Peyer's patch (tissue), 4 donors: ENCODE measurements at places on chromosomes 6 and 20.

DNA sequence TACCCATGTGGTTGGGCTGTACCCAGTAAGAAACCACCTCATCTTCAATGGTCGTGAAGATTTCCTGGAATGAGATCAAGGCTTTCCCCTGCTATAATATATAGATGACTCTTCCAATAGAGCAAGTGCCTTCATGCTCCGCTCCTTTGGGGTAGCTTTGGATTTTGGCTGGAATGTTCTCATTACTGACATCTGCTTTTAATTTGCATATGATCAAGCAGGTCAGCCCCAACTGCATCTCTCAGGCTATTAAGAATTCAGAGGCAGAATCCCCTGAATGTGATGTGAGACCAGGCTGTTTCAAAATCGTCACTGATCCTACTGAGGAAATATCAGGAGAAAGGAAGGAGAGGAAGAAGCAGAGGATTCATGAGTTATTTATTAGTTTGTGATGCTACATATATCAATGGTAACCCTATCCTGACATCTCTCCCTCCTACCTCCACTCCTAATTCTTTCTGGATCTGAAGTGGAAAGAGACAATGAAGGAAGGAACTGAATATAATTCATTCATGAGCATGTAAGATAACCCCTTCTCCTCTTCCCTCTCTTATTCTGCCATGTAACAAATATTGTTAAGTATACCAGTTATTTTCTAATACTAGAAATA is 47.6 kb upstream of the FUCA2 start:
- no peak for DNase-seq

- DNase-seq, result peak; percentile 95
Measured at GRCh38 chr20:31879143-31879987, 8.9 kb downstream of the TTLL9 start.

DNA sequence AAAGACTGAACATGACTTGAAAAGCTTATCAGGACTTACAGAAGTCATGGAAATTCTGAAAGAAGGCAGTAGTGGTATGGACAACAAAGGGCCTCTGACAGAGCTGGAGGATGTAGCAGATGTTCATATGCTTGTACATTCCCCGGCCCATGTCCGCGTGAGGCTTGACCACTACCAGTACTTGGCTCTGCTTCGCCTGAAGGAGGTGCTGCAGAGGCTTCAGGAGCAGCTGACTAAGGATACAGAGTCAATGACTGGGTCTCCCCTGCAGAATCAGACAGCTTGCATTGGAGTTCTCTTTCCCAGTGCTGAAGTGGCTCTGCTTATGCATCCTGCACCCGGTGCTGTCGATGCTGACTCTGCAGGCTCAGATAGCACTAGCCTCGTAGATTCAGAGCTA is 29.2 kb downstream of the TAF11 start:
- DNase-seq, result no peak

DNA sequence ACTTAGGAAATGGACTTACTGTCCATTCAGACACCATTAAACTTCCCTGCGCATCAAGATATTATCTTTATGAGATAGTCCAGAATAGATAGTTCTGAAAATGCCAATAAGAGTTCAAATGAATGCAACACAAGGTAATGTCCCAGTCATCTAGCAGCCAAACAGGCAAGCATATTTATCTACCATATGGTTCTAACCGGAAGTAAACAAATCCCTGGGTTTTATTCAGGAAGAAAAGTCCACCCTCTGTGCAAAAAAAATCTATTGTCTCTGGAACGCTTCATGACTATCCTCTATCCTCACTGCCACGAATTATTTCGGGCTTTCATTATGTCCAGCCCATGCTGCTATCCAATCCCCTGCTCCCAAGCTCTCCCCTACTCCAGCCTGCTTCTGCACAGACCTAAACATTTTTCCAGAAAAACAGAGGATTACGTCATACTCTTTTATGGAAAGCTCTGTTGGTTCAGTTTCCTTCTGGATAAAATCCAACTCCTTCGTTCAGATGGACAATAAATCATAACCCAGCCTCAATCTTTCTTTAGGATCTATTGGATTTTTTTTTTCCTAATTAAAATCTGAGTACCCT is 11.4 kb downstream of the PPIL6 start:
- no peak for DNase-seq

DNA sequence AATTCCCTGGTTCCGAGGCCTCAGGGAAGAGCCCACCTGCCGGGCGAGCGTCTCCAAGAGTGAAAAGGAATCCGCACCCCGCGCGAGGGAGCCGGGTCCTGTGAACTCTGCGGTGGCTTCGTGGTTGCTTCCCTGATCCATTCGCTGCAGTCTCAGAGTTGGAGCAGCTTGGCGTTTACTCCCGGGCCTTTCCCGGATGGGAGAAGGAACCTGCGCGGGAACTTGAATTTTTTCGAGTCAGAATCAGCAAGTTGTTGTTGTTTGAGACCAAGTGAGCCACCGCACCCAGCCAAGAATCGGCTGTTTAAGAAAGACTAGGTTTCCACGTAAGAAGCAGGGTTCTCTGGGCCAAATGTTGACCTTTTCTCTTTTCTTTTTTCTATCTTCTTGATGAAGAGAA is 12.9 kb downstream of the PRSS16 start:
- DNase-seq, result no peak

- DNase-seq, result no peak
Measured at GRCh38 chr6:43428874-43429273, 1.5 kb downstream of the ABCC10 start.

DNA sequence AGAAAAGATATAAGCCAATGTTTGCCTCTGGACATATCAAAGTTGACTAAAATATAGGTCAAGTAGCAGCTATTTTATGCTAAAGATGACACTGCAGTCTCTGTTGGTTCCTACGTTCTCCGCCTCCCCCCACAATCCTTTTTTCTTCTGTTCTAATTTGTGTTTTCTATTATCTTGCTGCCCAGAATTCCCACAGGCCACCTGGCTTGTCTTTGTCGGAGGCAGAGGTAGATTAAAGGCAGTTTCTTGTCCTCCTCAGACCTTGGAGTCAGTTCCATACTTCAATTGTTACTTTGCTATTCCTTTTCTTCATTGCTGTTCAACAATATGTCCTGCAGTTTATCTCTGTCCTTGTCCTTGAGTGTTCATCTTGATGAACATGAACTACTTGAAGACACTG is 3.6 kb upstream of the ELOVL5 start:
- no peak for DNase-seq

DNA sequence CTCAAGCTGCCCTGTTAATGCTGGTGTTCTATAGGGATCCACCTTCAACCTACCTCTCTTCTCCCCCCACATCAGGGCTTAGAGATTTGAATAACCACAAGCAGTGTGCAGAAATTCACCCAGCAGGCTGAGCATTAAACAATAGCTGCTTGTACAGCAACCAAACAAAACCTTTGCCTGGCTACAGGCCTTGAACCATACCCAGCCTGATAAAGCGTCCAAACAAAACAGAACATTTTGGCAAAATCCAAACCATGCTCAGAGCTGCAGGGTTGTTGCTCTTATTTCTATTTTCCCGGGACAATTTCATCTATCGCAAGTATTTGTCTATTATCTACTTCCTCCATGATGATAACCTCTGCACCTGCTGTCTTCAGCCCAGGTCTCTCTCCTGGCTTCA is 142.3 kb downstream of the UNC5CL start:
- no peak for DNase-seq

- DNase-seq, result no peak
Measured at GRCh38 chr20:45098103-45098773, 2.7 kb downstream of the KCNS1 start.

- no peak for DNase-seq
Measured at GRCh38 chr6:132571774-132572173, 1.7 kb downstream of the TAAR6 start.

- no peak for DNase-seq
Measured at GRCh38 chr6:33808641-33809180, 4.9 kb upstream of the MLN start.

DNA sequence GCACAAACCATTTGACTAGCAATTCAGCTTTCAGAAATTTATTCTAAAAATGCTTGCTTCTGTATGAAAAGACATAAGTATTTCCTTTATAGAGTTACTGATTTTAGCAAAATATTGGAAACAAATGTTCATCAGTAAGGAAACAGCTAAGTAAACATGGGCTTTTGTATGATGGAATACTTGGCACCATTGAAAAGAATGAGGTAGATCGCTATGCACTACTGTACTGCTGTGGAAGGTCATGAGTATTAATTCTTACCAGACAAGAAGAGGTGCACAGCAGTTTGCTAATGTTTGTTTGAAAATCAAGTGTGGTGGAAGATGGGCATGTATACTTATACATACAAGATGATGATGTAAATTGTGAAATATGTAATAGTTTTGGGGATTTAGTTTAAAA is 73.0 kb downstream of the FARS2 start:
- DNase-seq, result no peak

GRCh38 chr20:47220161-47220582 is 136.3 kb downstream of the ZMYND8 start:
- DNase-seq, result peak; percentile 65

- no peak for DNase-seq
Measured at GRCh38 chr20:10992731-10993130, 318.9 kb upstream of the JAG1 start.

- DNase-seq, result no peak
Measured at GRCh38 chr6:133504761-133505160, 263.6 kb downstream of the EYA4 start.

GRCh38 chr20:5890773-5891441 is 59.4 kb downstream of the TRMT6 start:
- DNase-seq, result no peak

- DNase-seq, result no peak
Measured at GRCh38 chr6:11140056-11140455, 28.5 kb upstream of the ERVFRD-1 start.

GRCh38 chr6:37748118-37748517 is 50.4 kb upstream of the MDGA1 start:
- DNase-seq, result no peak

DNA sequence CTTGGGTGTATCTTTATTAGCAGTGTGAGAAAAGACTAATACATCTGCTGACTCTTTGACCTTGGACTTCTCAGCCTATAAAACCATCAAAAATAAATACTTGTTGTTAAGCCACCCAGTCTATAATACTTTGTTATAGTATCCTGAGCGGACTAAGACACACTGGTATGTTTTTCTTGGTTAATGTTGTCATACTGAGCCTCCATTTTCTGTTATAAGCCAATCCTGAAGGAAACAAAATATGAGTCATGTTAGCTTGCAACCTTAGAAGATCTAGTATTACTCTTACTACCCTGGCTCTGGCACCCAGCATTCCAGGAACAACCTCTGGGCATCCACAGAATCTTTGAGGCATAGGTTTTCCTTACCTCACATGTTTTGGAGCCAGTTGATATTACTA is 307.2 kb downstream of the FRK start:
- no peak for DNase-seq

GRCh38 chr6:43091436-43091991 is 15.4 kb downstream of the PTK7 start:
- no peak for DNase-seq

- DNase-seq, result no peak
Measured at GRCh38 chr6:30130179-30130679, 5.7 kb upstream of the TRIM40 start.

GRCh38 chr6:48835421-48835958 is 627.6 kb downstream of the MMUT start:
- no peak for DNase-seq

GRCh38 chr6:4352731-4353130 is 217.4 kb upstream of the ECI2 start:
- DNase-seq, result no peak

- no peak for DNase-seq
Measured at GRCh38 chr20:23277316-23277715, 73.3 kb upstream of the NXT1 start.

- no peak for DNase-seq
Measured at GRCh38 chr6:168876956-168877355, 376.7 kb downstream of the THBS2 start.

- DNase-seq, result peak; percentile 87
Measured at GRCh38 chr20:3781153-3781910, at the start of gene SPEF1. SPEF1 (minus strand) TSS chr20:3781448; CDS start chr20:3781287, 161 bp downstream.

GRCh38 chr6:111096246-111096645 is 8.9 kb downstream of the SLC16A10 start:
- DNase-seq, result peak; percentile 72

DNA sequence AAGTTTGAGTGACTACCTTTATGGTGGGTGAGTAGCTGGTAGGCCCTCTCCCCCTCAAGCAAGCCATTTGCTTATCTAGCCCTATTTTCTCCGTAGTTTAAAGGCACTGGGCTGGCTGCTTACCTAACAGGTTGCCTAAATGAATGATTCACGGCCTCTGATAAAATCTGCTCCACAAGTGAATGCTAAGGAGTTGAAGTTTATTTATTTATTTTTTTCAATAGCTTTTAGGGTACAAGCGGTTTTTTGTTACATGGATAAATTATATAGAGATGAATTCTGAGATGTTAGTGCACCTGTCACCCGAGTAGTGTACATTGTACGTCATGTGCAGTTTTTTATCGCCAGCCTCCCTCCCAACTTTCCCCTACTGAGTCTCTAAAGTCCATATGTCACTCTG is 8.3 kb upstream of the CDH26 start:
- DNase-seq, result no peak

DNA sequence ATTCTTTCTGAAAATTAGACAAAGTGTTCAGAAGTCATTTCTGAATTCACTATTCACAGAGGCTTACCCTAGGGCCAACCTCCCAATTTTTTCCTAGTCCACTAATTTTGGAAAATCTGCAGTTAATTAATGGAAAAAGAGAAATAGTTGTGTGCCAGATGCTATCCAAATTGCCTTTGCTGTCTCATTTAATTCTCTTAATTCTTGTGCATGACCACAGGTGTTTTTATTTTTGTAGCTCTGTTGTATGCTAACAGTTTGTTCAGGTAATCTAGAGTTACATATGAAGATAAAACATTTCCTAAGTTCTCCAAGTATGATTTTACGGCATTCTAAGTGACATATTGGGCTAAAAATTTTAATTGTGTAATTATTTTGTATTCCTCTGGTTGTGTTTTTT is 96.8 kb downstream of the SCAF8 start:
- DNase-seq, result no peak

DNA sequence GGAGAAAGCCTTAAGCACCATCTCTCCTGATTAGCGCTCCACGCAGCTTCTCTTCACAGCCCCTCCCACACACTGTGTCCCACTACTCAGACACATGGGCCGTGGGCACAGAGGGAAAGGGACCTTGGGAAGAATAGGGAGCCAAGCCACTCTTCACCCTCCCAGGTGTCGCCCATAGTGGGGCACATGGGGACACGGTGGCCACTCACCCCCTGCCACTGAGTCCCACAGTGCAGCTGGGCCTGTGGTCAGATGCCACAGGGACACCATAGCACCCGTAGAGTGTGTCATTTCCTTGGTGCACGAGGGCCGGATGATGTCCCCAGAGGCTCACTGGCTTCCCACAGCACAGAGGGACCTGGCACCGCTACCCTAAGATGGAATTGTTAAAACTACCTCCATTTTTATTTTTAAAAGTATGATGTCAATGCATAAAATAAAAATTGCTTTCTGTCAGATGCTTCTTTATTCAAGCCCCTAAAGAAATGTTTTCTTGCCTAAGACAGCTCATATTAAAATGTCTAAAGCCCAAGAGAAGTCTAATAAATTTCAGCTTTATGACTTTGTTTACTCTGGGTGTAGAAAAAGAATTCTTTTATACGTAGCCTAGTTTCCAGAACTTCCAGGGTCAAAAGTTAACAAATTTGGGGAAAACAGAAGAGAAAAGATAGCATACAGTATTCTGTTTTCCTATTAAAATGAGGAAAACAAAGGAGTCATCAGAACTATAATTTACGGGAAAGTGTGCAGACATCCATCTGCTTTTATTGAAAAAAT is 191.0 kb upstream of the SNX9 start:
- DNase-seq, result no peak

- DNase-seq, result no peak
Measured at GRCh38 chr6:159908979-159909378, 18.2 kb downstream of the MAS1 start.

- no peak for DNase-seq
Measured at GRCh38 chr6:71029555-71029954, 72.7 kb upstream of the B3GAT2 start.
